ENCODE measurements at places on chromosomes 1 and 21. TPM values are rescaled to one million over a fixed set of nuclear protein-coding genes. Genes with fewer than 3 reads are reported as not detected.

Gene HSD3B1
- total RNA-seq = not detected

Gene LHX8
- total RNA-seq = not detected

Gene LAPTM5
- total RNA-seq = 92.8 TPM

Gene FUCA1
- total RNA-seq = 37.5 TPM

Gene RPE65
- total RNA-seq = not detected

Gene CD34
- total RNA-seq = 65.6 TPM

Gene FAM131C
- not detected for total RNA-seq

Gene FCRLA
- total RNA-seq = not detected
